Activated naive CD4-positive, alpha-beta T cell (primary cell): ENCODE measurements at places on chromosomes 3 and 15.

DNA sequence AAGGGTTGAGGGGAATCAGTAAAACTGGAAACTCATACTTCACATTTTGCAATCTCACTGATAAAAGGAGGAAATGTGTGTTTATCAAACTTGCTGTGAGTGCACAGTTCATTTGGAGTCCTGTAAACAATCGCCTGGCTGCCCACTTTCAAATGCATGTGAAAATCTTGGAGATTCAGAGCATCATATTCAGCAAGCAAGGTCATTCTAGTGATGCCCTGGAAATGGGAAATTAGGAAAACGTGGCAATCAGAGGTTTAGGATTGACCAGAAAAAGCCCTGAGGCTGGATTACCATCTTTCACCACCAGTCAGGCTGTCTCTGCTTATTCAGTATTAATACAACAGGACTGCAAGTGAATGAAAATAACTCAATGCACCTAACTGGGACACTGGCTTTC is 23.9 kb downstream of the DPH6 start:
- no peak for DNase-seq

DNA sequence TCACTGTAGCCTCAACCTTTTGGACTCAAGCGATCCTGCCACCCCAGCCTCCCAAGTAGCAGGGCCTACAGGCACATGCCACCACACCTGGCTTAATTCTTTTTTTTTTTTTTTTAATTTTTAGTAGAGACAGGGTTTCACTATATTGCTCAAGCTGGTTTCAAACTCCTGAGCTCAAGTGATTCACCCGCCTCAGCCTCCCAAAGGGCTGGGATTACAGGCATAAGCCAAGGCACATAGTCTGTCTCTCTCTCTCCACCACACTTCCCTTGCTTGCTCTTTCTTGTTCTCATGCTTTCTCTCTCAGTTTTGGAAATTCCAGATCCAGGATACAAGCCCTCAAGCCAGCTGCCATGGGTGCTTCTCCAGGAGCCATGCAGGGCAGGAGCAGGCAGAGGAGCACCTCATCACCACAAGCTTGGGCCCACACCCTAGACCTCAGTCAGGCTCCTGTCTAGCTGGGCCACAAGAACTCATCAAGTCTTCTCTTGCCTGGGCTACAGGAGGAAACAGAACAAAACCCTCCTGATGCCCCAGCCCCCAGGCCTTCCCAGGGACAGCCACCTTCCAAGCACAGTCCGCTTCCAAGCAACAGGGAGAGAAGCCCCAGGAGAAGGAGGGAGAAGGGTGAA is 145.3 kb upstream of the LPP start:
- no peak for DNase-seq

- no peak for DNase-seq
Measured at GRCh38 chr3:11559816-11560633, 83.7 kb downstream of the VGLL4 start.

DNA sequence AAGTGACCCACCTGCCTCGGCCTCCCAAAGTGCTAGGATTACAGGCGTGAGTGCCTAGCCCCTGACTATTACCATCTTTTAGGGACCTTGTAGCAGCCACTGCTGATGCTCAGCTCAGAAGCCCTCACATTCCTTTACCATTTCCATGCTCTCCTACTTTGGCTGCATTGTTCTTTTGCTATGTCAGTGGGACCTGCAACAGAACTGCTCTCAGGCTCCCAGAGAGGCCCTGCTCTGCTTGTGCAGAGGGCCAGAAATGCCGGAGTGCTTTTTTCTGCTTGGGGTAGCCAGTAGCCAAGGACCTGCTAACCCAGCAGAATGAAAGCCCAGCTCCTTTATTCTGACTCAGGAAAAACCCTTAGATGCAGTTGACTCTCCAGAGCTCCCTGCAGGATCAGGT is 18.3 kb upstream of the PROK2 start:
- DNase-seq: no peak

GRCh38 chr15:65054333-65055200 is 9.4 kb downstream of the SLC51B start:
- no peak for DNase-seq

DNA sequence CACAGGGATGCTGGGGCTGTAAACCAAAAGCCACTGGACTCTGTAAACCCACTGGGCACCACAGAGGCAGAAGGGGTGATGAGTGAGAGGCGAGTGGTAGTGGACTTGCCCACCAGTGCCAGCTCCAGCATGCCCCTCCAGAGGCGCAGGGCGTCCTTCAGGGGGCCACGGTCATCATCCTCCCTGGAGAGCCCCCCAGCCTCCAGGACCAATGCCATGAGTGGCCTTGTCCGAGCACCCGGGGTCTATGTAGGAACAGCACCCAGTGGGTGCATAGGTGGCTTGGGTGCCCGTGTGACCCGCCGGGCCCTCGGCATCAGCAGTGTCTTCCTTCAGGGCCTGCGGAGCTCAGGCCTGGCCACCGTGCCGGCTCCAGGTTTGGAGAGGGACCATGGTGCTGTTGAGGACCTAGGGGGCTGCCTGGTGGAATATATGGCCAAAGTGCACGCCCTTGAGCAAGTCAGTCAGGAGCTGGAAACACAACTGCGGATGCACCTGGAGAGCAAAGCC is at the start of gene BFSP2:
Gene BFSP2 (plus strand): TSS at position 51 of the 510 bp plus-strand sequence. CDS start 28 bp downstream, at position 79.
- no peak for DNase-seq

DNA sequence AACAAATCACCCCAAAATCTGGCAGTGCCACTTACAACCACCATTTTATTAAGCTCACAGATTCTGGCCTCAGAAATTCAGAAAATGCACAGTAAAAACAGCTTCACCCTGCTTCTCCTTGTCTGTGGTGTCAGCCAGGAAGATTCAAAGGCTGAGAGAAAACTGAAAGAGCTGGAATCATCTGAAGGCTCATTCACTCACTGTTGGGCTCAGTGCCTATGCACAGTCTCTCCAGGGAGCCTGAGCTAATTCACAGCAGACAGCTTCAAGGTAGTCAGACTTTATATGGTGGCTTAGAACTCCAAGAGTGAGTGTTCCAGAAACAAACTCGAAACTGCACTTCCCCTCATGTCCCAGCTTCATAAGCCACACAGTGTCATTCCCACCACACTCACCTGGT is 16.5 kb upstream of the PLOD2 start:
- DNase-seq: no peak

GRCh38 chr3:53597136-53597915 is 102.9 kb downstream of the CACNA1D start:
- DNase-seq: no peak

DNA sequence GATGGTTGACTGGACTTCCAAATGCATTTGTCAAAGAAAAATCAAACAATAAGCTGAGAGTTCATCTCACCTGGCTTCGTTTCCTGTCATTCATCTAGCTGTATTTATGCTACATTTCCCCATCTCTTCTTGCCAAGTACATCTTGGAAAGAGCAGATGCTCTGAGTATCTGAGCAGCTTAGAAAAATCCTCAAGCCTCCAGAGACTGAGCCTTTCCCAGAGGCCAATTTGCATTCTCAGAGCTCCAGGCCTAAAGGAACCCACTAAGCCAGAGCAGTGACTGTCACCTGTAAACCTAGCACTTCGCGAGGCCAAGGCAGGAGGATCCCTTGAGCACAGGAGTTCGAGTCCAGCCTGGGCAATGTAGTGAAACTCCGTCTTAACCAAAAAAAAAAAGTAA is 100.5 kb downstream of the XXYLT1 start:
- no peak for DNase-seq

DNA sequence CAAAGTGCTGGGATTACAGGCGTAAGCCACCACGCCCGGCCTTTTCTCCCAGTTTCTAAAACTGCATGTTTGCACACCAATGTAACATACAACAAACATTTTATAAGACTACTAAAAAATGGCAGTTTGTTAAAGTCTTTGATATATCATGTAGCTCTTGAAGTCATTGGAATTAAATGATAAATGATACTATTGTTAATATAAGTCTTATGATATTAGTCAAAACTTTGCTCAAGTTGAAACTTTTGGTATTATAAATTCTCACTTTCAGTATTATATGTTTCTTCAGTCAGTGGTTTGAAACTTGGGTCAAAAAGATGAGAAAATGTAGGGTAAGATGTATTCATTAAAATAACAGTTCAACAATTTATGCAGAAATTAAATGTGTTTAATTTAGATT is 117.6 kb upstream of the TBL1XR1 start:
- no peak for DNase-seq
